ENCODE measurements at places on chromosomes 6 and 20.

GRCh38 chr6:111565326-111566221, 40.1 kb downstream of the TRAF3IP2 start:
- DNase-seq: no peak

- DNase-seq: no peak
Measured at GRCh38 chr20:52082612-52083011, 109.0 kb downstream of the ZFP64 start.

GRCh38 chr20:61345656-61346055, 93.6 kb downstream of the CDH4 start:
- DNase-seq: no peak

GRCh38 chr20:42474646-42475045, 715.1 kb downstream of the PTPRT start:
- DNase-seq: no peak

All from type B pancreatic cell (in vitro differentiated cells).